ENCODE measurements at places on chromosomes 4 and X.

- H3K36me3 ChIP-seq, result no peaks in the 10 kb centered on the region
- H3K4me3 ChIP-seq, result no peak overlapping the region
- DNase-seq, result no peak
- no peaks in the 10 kb centered on the region for H3K4me1 ChIP-seq
- no peak overlapping the region for H3K27ac ChIP-seq
These were observed 1210.4 kb downstream of the ADGRL3 start for GRCh38 chr4:62410371-62411003.

DNA sequence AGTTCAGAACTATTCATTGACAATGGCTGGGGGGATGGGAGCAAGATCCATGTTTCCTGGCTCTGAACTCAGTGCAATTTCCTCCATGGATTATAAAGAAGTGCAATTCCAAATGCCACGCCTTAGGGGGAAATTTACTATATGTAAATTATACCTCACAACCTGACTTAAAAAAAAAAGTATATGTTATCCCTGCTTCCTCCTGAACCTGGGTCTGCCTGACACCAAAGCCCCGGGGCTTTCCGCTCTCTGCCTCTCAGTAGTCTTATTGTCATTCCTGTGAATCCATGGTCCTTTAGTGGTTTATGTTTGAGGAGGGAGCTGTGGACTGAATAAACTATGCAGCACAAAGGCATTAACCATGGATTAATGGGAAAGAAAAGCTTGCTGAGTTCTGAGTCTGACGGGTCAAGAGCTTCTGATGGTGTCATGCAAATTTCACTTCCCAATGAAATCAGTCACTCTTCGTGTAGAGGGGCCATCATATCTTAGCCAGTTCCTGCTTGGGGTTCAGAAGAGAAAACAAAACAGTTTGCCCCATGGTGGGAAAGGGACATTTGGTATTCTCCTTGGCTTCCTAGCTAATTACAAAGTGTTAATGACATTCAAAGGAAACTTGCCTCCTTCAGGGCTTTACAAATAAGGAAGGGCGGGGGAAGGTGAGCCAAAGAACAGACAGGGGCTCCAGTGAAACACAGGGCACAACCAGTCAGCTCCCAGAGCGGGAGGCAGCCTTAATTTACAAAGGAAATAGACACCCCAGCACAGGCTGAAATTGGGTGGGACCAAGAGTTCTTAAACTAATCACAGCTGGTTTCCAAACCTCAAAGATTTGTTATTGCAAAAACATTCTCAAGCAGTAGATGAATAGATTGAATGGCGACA is 14.3 kb downstream of the FAM9C start:
- H3K4me1 ChIP-seq, result peaks cover 11% of the 10 kb centered on the region
- DNase-seq, result no peak
- peak overlapping the region; percentile 71 for H3K27ac ChIP-seq
- H3K27me3 ChIP-seq, result no peaks in the 10 kb centered on the region

GRCh38 chr4:39068907-39069306 is 6.9 kb downstream of the KLHL5 start:
- no peaks in the 10 kb centered on the region for H3K27me3 ChIP-seq
- no peak overlapping the region for H3K4me3 ChIP-seq
- no peaks in the 10 kb centered on the region for H3K36me3 ChIP-seq
- peaks cover 23% of the 10 kb centered on the region for H3K4me1 ChIP-seq

DNA sequence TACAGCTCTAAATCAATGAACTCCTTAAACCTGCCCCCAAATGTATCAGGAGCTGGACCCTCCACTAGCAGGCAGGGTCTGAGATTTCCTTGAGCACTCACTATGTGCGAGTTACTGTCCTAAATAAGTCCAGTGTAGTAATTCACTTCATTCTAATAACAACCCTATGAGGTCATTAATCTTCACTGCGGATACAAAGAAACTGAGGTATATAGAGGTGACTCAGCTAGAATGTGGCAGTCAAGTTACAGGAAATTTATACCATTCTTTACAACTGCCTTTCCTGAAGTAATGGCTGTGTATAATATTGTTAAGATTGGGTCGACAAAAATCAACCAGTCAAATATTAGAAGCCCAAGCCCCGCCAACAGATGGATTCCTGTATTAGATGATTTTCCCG is 473.9 kb upstream of the FTHL17 start:
- DNase-seq, result no peak
- no peak overlapping the region for H3K4me3 ChIP-seq
- H3K27me3 ChIP-seq, result no peaks in the 10 kb centered on the region
- H3K4me1 ChIP-seq, result no peaks in the 10 kb centered on the region
- H3K36me3 ChIP-seq, result no peaks in the 10 kb centered on the region

DNA sequence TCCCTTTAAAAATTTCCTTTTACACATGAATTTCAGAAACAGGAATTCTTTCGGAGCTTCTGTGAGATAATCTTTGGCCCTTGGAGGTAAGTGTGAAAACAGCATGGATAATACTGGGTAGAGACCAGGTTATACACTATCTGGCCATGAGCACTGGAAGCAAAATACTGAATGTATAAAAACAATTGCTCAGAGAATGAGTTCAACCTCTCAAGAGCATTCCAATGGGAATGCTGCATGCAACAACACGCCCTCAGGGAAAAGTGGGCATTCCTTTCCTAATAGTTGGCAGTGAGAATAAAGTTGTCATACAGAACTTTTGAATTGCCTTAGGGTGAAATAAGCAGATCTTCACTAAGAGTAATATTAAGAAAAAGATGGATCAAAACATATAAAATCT is 574.8 kb upstream of the DIPK2B start:
- peaks cover 11% of the 10 kb centered on the region for H3K27me3 ChIP-seq
- DNase-seq, result no peak
- no peaks in the 10 kb centered on the region for H3K4me1 ChIP-seq
- no peak overlapping the region for H3K4me3 ChIP-seq
- no peak overlapping the region for H3K27ac ChIP-seq

All from adrenal gland (tissue), 19 donors.